ENCODE measurements at places on chromosomes 3 and 15.

GRCh38 chr3:8488411-8488810, 13.2 kb upstream of the LMCD1 start:
- no peak for DNase-seq

GRCh38 chr15:42491539-42492225, 741 bp upstream of the ZNF106 start:
- DNase-seq, result no peak

- DNase-seq, result no peak
These were observed 244.0 kb upstream of the TBC1D5 start for GRCh38 chr3:17986348-17986816.

- no peak for DNase-seq
These were observed 37.0 kb upstream of the CORO2B start for GRCh38 chr15:68541743-68542142.

All from stimulated activated CD4-positive, alpha-beta T cell treated with anti-CD3 and anti-CD28 coated beads, Interleukin-15, amount 100 ng/mL, for 1 hour (primary cell).